ENCODE measurements at places on chromosomes 11 and 22.

GRCh38 chr22:44975427-44976262 lies 34.2 kb downstream of the PHF21B start:
- DNase-seq: peak; percentile 98

GRCh38 chr11:132595246-132595645 lies 937.1 kb downstream of the OPCML start:
- no peak for DNase-seq

GRCh38 chr11:93054881-93055280 lies 85.4 kb downstream of the MTNR1B start:
- no peak for DNase-seq

- no peak for DNase-seq
Observed at GRCh38 chr11:19441752-19442553, 201.2 kb upstream of the E2F8 start.

DNA sequence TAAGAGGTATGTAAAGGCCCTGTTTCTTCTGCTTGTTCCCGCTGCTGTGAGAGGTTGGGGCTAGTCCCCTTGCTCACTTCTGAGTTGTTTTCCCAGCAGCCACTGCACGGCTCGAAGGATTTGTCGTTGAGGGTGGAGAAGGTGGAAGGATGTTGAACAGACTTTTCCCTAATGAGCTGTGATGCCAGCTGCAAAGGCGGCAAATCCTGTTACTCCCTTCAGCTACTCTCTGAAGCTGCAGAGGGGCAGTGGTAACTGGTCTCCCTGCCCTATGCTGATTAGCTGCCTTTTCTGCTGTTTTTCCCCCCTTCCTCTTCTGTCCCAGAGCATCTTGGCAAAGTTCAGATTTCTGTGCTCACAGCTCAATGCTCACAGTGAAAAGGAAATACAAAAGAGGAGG lies 90.4 kb upstream of the SLC25A18 start:
- no peak for DNase-seq

DNA sequence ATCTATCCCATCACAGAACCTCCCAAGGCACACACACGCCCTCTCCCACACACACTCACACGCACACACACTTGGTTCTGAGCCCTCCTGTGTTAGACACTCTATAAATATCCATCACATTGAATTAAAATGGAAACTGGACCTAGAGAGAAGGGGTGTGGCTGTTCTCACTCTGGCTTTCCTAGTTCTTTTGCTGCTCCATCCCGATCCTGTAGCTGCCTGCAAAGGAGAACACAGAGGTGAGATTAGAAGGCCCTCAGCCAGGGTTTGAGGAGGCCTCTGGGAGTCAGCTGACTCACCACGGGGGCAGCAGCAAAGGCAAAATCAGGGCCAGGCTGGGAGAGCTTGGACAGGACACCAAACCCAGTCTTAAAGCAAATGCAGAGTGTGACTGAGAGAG lies 192.3 kb upstream of the CADM1 start:
- DNase-seq: no peak

GRCh38 chr11:46888636-46889035 lies 29.7 kb downstream of the LRP4 start:
- DNase-seq: no peak

GRCh38 chr11:59197991-59198390 lies 14.7 kb downstream of the MPEG1 start:
- DNase-seq: no peak

DNA sequence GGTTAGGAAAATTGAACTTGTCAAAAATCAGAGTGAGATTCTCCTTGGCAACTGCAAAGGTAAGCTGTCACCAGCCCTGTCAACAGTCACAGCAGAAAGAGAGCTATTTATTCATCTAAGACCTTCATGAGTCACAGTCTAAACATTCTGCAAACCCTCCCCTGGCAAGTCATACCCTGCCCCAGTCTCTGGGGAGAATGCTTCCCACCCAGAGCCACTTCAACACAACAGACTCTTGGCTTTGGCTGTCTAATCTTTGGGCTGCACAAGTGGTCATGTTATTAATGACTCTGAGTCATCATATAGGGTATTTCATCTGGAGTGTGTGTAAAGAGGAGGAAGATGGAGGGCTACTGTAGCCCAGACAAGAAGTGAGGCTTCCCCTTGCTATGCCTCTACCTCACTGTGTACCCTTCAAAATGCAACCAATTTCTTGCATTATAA lies 153.4 kb downstream of the CCDC34 start:
- DNase-seq: no peak

DNA sequence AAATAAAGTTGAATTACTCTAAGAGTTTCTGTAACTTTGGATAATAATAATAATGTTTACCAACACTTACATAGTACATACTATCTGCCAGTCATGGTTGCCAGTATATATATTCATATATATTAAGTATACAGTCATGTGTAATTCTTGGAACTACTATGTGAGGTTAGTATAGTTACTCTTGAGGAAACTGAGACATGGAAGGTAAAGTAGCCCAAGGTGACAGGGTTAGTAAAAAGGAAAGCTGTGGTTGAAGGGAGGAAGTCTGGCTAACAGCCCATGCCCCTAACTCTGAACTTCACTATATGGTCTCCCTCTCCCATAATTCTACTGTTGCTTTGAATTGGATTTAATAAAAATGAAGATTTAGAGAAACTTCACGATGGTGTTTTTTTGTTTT lies 24.9 kb downstream of the FDX1 start:
- DNase-seq: no peak

DNA sequence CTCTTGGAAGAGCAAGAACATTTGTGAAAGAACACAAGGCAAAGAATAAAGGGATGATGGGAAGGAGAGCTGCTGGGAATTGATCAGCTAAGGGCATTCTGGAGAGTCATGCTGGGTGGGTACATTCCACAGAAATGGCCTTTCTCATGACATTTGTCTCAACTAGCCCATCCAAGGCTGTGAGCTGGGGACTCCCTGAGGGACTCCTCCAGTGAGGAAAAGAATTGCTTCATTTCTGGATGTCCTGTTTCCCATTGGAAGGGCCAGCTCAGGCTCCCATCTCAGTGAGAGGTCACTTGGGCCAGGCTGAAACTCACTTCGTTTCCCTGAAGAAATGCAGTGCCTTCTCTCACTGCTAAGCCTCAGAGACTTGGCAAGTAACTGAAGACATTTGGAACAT lies 106.8 kb downstream of the CD44 start:
- DNase-seq: no peak

- DNase-seq: no peak
Observed at GRCh38 chr11:98800696-98801095, 220.1 kb upstream of the CNTN5 start.

- no peak for DNase-seq
Observed at GRCh38 chr11:122920579-122920978, 38.0 kb downstream of the JHY start.

- DNase-seq: no peak
Observed at GRCh38 chr11:60498853-60499252, 6.3 kb downstream of the MS4A12 start.

- DNase-seq: peak; percentile 84
Observed at GRCh38 chr22:23178512-23179254, 1.6 kb upstream of the BCR start.

GRCh38 chr11:74460481-74461154 lies 6.7 kb downstream of the KCNE3 start:
- no peak for DNase-seq

- peak; percentile 49 for DNase-seq
Observed at GRCh38 chr22:20198557-20199319, 47.9 kb upstream of the CCDC188 start.

DNA sequence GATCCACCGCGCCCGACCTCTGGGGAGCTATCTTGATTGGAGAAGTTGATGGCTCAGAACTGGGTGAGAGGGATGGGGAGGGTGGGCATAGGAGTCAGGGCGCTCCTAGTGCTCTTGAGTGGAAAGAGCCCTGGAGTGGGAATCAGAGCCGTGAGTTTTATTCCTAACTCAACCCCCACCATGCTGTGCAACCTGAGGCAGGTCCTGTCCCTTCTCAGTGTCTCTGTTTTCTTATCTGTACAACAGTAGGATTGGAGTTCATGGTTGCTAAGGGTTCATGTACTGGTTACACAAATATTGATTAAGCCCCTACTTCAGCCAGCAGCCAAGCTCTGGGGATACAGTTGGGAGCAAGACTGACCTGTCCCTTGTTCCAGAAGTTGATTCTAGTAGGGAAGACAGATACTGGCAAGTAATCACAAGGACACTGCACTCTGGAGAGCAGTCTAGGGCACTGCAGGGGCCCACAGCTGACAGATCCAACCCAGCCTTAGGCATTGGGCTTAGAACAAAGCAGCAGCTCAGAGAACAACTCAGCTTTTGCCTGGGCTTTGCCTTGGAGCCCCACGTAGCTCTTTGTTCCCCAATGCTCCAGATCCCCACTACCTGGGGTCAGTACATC lies 12.4 kb upstream of the DAGLA start:
- DNase-seq: no peak

- DNase-seq: no peak
Observed at GRCh38 chr22:49953027-49953679, 7.4 kb upstream of the PIM3 start.

- DNase-seq: no peak
Observed at GRCh38 chr11:68215087-68215445, 2.0 kb upstream of the KMT5B start.

- no peak for DNase-seq
Observed at GRCh38 chr11:106208760-106209159, 131.3 kb downstream of the AASDHPPT start.

GRCh38 chr11:56700242-56700913 lies 1.5 kb downstream of the OR9G1 start:
- DNase-seq: no peak

- peak; percentile 5 for DNase-seq
Observed at GRCh38 chr11:88231894-88232482, 56.7 kb upstream of the RAB38 start.

DNA sequence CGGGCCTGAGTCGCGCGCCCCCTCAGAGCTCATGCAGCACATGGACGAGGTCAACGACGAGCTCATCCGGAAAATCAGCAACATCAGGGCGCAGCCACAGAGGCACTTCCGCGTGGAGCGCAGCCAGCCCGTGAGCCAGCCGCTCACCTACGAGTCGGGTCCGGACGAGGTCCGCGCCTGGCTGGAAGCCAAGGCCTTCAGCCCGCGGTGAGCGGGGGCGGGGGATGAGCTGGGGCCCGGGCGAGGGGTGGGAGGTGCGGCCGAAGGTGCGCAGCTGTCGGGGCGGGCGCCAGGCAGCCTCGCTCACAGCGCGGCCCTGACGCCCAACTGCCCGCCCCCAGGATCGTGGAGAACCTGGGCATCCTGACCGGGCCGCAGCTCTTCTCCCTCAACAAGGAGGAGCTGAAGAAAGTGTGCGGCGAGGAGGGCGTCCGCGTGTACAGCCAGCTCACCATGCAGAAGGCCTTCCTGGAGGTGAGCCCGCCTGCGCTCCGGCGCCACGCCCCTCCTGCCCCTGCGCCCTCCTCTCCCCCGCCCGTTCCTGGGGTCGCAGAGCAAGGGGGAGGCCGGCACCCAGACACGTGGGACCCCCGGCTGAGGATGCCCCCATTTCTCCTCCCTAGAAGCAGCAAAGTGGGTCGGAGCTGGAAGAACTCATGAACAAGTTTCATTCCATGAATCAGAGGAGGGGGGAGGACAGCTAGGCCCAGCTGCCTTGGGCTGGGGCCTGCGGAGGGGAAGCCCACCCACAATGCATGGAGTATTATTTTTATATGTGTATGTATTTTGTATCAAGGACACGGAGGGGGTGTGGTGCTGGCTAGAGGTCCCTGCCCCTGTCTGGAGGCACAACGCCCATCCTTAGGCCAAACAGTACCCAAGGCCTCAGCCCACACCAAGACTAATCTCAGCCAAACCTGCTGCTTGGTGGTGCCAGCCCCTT lies 20.5 kb downstream of the EPS8L2 start:
- DNase-seq: peak; percentile 65

DNA sequence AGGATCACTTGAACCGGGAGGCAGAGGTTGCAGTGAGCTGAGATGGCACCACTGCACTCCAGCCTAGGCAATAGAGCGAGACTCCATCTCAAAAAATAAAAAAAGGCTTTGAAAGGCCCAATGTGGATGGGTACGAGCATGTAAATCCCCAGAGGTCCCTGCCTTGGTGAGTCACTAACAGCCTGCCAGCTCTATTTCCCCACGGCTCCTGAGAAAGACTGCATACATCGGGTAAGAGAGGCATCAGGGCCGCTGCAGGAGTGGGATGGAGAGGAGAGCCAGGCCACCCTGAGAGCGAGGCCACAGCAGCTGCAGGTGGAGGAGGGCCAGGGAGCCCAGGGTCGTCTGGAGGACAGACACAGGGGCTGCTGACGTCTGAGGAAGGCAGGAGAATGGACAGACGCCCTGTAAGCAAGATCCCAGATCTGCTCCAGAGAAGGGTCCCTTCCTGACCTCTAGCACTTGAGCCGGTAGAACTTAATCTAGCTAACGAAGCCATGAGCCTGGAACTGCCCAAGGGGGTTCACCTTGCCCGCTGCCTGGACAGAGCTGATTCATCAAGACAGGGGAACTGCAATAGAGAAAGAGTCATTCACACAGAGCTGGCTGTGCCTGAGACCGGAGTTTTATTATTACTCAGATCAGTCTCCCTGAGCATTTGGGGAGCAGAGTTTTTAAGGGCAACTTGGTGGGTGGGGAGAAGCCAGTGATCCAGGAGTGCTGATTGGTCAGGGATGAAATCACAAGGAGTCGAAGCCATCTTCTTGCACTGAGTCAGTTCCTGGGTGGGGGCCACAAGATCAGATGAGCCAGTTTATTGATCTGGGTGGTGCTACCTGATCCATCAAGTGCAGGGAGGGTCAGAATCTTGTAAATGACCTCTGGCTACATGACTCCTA lies 5.1 kb upstream of the KRTAP5-9 start:
- no peak for DNase-seq

DNA sequence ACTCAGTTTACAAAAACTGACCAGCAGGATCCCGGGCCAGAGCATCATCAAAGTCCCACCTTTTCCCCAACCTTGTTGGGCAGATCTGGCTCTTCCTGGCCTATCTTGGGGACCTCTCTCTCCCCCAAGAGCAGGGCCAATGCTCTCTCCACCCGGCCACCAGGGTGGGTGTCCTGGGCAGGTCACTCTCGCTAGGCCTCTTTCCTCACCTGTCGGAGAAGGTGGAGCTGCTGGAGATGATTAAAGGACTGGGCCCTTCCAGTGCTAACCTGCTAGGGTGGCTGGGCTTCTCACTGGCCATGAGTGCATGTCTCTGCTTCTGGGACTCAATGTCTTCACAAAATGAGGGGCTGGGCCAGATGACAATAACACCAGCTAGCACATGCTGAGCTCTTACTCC lies 2.9 kb upstream of the CAPN5 start:
- no peak for DNase-seq

GRCh38 chr11:111019871-111020670 lies 225.5 kb upstream of the POU2AF2 start:
- no peak for DNase-seq

- no peak for DNase-seq
Observed at GRCh38 chr22:37318364-37319109, 36.2 kb downstream of the CYTH4 start.

- DNase-seq: peak; percentile 36
Observed at GRCh38 chr11:12675951-12676711, 1.9 kb downstream of the TEAD1 start.

GRCh38 chr22:37643225-37643847 lies 3.9 kb downstream of the SH3BP1 start:
- peak; percentile 95 for DNase-seq

- DNase-seq: no peak
Observed at GRCh38 chr22:38864361-38865191, 7.4 kb downstream of the CBX6 start.
